ENCODE measurements at places on chromosomes 7 and 10.

GRCh38 chr7:105810556-105810955 lies 65.8 kb downstream of the ATXN7L1 start:
- DNase-seq: no peak

GRCh38 chr10:125449571-125449970 lies 233.4 kb downstream of the TEX36 start:
- DNase-seq: no peak

GRCh38 chr7:24477398-24478136 lies 95.7 kb upstream of the PALS2 start:
- peak; percentile 49 for DNase-seq

GRCh38 chr7:27161721-27162560 lies 3.4 kb downstream of the HOXA9 start:
- DNase-seq: peak; percentile 32

- no peak for DNase-seq
Observed at GRCh38 chr7:35038354-35038753, 1.1 kb upstream of the DPY19L1 start.

GRCh38 chr10:110419265-110419664 lies 78.4 kb upstream of the DUSP5 start:
- no peak for DNase-seq

DNA sequence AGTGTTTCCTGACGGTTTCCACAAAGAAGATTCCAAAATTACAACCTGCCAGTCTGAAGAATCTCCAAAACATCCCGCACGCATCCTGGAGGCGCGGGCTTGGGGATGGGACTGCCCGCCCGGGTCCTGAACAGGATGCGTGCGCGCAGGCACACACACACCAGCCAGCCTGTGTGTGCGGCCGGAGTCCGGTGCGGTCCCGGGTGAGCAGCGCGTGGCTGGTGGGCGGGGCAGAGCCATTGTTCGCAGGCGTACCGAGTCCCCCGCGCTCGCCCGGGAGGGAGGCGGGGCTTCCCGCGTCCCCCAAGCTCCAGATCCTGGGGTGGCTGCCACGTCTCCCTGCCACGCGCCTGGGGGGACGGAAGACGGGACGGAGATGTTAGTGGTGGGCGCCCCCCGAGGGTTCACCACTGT lies 675 bp upstream of the SCD start:
- DNase-seq: peak; percentile 66

- DNase-seq: no peak
Observed at GRCh38 chr10:132133449-132134240, 53.1 kb upstream of the DPYSL4 start.

DNA sequence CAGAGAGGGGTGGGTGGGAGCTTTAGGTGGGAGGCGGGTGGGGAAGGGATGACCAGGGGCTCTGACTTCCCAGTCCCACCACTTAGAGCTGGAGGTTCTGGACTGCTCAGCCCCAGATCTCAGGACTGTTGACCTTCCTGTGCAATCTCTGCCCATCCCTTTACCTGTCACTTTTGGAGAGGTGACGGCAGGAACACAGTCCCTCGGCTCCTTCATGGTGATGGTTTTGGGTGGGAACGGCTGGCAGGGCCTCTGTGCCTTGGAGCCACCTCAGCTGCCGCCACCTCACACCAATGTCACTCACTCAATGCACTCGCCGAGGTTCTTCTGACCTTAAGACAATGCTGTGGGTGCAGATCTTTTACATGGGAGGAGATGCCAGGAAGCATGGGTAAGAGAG lies 49.0 kb downstream of the TMEM270 start:
- DNase-seq: no peak

GRCh38 chr7:155469-155900 lies 36.9 kb upstream of the FAM20C start:
- no peak for DNase-seq

- DNase-seq: no peak
Observed at GRCh38 chr7:155918720-155919390, 106.6 kb upstream of the SHH start.

GRCh38 chr7:11104578-11104977 lies 130.9 kb downstream of the PHF14 start:
- no peak for DNase-seq

DNA sequence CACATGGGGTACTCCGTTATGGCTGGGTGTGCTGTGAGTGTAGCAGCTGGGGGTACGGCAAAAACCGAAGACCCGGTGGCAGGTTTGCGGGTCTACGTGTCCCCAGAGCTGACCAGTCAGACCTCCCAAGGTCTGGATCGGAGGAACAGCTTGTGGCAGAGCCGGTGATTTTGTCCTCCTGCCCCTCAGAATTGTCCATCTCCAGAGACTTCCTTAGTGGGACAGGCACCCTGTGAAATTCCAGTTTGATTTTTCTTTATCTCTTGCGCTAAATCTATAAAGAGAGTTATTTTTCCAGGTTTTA lies 1.0 kb downstream of the EIF3B start:
- no peak for DNase-seq

GRCh38 chr7:157280216-157280841 lies 56.5 kb upstream of the DNAJB6 start:
- no peak for DNase-seq

- no peak for DNase-seq
Observed at GRCh38 chr7:121019018-121019417, 30.5 kb downstream of the CPED1 start.

GRCh38 chr7:81120803-81121202 lies 202.0 kb upstream of the SEMA3C start:
- no peak for DNase-seq

DNA sequence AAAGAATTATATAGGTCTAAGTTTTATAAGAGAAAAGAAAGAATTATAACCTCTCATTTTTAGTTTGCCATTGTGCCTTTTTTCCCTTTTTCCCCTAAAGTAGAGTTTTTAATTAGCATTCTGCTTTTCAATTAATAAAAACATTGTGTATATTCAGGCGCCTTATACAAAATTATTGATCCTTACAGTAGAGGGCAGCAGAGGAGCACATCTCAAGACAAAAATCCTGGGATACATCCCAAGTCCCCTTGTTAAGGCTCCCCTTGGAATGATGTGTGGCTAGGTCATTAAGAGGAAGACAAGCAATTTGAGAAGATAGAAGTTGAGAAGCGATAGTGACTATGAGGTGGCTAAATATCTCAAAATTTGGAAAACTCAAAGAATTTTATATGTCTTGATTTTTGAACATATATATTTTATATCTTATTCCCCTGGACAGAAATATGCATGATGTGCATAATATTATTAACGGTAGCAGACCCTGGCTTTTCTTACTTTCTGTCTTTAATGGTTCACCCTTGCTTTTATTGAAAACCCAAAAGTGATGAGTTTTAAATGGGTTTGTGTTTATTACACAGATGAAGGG lies 19.1 kb upstream of the TPK1 start:
- peak; percentile 5 for DNase-seq

GRCh38 chr7:80869821-80870751 lies 48.8 kb downstream of the SEMA3C start:
- no peak for DNase-seq

- peak; percentile 58 for DNase-seq
Observed at GRCh38 chr7:68682910-68683309, 915.4 kb upstream of the AUTS2 start.

DNA sequence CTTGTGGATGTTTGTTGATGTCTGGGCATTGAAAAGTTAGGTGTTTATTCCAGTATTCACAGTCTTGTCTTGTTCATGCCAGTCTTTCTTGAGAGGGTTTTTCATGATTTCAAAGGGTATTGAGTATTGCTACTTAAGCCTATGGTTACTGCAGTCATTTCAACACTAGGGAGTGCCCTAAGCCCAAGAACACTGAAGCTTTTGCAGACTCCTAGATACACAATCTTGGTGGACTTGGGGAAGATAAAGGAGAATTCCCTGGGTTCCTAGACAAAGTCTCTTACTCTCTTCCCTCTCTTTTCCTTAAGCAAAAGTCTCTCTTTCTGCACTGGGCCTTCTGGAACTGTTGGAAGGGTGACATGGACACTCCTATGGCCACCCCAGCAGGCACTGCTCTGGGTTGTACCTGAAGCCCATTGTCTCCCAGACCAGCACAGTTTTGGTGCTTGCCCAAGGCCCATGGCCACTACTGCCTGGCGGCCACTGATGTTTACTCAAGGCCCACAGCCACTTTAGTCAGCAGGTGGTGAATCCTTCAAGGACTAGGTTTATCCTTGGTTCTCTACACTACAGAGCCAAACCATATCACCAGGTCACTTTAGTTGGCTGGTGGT lies 24.9 kb downstream of the SAMD9 start:
- no peak for DNase-seq

DNA sequence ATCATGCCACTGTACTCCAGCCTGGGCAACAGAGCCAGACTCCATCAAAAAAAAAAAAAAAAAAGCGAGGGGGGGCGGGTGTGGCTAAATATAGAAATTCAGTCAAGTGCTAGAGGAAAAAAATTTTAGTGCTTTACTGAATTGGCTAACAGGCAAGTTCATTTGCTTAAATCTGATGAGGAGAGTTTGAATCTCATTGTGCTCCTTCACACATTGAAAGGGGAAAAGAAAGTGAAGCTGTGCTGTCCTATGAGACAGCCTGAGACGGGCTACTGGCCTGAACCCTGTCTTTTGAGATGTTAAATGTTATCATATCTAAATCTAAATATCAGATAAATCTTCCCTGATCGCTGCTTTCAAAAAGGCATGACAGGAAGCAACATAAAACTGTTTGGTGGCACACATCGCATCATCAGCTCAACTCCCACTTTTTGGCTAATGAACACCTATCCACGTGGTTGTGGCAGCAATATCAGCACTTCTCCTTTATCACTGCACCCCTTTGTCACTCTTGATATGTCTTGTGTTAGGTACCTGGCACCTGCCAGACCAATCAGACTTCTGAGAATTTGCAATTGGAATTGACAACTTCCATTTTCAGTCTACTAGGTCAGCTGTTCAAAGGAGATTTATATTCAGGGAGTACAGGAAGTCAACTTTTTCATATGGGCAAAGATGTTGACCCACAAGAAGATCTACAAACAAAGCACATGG lies 14.0 kb upstream of the IFIT1B start:
- no peak for DNase-seq

DNA sequence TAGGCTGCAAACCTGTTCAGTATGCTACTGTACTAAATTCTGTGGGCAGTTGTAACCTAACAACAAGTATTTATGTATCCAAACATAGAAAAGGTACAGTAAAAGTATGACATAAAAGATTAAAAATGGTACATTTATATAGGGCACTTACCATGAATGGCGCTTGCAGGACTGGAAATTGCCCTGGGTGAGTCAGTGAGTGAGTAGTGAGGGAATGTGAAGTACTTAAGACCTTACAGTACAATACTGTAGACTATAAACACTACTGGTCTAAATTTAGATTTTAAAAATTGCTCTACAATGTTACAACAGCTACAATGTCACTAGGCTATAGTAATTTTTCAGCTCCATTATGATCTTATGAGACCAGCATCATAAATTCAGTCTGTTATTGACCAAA lies 146.0 kb upstream of the GNAI1 start:
- no peak for DNase-seq

DNA sequence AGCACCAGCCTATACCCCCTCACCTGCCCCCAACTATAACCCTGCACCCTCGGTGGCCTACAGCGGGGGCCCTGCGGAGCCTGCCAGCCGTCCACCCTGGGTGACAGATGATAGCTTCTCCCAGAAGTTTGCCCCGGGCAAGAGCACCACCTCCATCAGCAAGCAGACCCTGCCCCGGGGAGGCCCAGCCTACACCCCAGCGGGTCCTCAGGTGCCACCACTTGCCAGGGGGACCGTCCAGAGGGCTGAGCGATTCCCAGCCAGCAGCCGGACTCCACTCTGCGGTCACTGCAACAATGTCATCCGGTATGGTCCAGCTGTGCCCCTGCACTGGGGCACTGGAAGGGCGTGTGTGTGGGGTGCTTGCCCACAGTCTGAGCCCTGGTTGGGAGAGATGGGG lies 40.0 kb upstream of the BMPR1A start:
- DNase-seq: no peak

DNA sequence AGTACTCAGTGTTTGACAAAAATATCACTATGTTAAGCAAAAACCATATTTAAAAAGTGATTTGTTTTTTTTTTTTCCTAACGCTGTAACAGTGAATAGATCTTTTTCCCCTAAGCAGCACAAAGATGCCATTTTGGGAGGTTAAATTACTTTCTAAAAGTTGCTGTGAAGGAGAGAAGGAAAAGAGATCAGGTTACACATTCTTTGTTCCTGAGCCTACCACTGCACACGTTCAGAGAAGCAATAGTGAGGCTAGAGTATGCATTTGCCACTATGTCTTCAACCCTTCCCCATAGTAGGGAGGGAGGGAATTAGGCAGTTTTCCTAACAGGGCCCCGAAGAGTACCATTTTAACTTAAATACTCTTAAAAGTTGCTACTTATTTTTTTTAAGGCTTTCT lies 38.9 kb downstream of the BMPR1A start:
- no peak for DNase-seq

GRCh38 chr10:123485341-123485960 lies 180.7 kb upstream of the GPR26 start:
- no peak for DNase-seq

- DNase-seq: no peak
Observed at GRCh38 chr7:20786049-20786412, 655 bp downstream of the SP8 start.

GRCh38 chr7:54932818-54933543 lies 85.8 kb upstream of the EGFR start:
- DNase-seq: peak; percentile 91

DNA sequence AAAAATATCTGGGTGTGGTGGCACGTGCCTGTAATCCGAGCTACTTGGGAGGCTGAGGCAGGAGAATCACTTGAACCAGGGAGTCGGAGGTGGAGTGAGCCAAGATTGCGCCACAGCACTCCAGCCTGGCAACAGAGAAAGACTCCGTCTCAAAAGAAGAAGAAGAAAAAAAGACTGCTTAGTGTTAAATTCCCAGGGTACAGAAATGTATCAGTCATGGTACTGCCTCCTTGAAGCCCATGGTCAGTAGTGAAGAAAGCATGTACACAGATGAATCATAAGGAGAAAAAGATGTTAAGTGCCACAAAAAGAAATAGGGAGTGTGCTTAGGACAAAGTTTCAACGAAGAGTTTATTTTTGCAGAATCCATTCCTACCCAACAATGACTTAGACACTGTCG lies 62.5 kb upstream of the KMT2E start:
- no peak for DNase-seq

DNA sequence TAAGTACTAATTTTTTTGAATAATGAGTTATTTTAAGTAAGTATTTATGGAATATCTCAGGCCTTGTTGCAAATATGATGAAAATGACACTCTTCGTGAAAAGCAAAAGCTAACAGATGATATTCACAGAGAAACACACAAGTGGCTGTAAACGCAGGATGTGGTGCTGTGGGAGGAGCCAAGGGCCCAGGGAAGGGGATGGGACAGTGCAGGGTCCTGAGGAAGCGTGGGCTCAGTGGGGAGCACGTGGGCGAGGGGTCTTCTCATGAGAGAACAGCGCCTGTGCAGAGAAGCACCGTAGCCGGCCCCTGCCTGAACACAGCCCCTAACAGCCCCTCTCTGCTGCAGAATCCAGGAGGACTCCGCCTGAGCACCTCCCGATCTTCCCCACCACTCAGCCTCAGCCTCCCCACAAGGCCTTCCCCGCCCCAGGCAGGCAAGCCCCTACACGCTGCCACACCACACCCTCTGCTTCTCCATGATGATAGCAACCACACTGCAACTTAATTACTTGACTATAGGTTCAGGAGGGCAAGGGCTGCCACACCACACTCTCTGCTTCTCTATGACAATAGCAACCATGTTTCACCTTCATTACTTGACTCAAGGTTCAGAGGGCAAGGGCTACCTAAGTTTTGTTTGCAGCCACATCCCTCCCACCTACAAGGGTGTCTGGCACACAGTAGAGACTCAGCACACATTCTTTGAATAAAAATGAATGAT lies 152.6 kb upstream of the RNF32 start:
- no peak for DNase-seq

GRCh38 chr10:75202321-75203045 lies 8.1 kb upstream of the VDAC2 start:
- no peak for DNase-seq
